Cortex of kidney (tissue), 1 donor: ENCODE measurements at places on chromosomes 13 and 19.

- no peak for DNase-seq
These were observed 4.7 kb downstream of the SPPL2B start for GRCh38 chr19:2333027-2333806.

- no peak for DNase-seq
These were observed 741.0 kb upstream of the KLHL1 start for GRCh38 chr13:70849222-70849621.

GRCh38 chr19:8367327-8368001 lies 3.5 kb downstream of the ANGPTL4 start:
- DNase-seq: no peak

DNA sequence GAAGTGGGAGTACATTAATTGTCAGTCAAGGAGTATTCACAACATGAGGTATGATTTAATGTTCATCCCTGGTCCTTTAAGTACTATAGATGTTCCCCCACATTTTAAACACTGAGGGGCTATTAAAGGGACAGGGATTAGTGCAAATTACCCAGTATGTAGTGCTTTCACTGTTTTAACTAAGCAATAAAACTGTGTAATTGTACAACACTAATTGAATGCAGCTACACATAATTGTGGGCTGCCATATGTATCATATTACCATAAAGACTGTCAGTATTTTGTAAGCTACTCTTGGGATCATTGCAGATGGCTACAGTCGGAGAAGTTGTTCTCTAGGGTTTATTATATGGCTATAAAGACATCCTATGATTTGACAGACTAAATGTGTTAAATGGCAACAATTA lies 316.6 kb downstream of the DCLK1 start:
- DNase-seq: no peak

GRCh38 chr13:97873398-97873797 lies 80.1 kb upstream of the IPO5 start:
- DNase-seq: no peak

GRCh38 chr19:37361994-37362393 lies 8.9 kb upstream of the ZNF527 start:
- DNase-seq: no peak

DNA sequence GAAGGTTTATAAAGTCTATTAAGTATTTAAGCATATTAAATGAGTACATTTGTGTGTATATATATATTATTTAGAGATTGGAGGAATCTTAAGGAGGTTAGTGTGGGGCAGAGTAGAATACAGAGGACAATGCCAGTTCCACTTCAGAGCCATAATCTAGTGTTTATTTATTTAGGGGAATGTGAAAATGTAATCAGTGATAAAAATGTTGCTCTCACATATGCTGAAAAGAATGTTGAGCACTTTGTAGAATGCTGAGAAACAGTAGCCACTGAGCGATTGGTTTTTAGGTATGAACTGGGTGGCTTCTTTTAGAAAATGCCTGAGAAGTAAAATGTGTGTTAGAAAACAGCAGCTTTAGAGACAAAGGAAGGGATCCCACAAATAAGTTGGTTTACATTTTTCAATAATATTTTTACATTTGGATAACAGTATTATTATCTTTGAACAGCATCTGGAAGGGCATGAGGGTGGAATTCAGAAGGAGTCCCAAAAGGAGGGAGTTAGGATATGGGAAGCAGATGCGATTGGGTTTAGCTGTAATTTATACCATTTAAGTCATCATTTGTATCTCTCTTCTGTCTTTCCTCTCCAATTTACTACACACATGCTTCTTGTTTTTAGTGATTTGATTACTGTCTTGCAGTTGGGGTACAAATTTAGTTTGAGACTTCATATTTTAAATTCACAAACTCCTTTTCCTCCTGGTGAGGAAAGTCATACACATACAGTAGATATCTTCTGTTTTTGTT lies 68.6 kb downstream of the NDFIP2 start:
- DNase-seq: no peak

DNA sequence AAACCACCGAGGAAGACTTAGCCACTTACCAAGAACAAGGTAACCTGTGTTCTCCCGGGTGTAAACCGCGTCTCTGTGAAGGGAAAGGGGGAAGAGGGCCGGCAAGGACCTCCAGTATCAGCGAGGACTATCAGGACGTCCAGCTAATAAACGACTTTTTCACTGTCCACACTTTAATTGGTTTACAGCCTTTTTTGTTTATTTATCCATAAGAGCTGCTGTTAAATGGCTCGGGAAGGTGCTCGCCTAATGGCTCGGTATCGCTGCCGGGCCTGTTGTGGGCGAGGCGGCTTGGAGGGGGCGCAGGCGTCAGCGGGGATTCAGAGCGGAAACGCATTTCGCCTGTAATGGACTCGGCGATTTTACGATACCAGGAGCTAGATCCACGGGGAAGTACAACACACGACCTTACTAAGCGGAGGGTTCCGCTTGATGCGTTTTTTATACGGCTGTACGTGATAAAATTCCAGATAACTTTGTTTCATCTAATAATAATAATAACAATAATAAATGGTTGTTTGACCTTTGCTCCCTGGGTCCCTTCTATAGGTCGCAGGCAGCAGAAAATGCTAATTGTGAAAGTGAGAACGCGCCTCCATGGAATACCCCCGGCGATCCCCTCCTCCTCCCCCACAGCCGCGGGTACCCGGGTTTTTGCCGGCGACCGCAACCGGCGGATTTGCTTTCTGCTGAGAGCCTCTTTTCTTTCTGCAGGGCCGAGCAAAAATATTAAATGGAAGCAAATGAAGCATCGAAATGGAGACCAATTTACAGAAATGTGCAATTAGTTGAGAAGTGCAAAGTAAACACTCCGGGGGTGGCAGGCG lies 2.5 kb upstream of the PDX1 start:
- DNase-seq: no peak

GRCh38 chr13:90912247-90912646 lies 435.2 kb upstream of the MIR17HG start:
- no peak for DNase-seq

DNA sequence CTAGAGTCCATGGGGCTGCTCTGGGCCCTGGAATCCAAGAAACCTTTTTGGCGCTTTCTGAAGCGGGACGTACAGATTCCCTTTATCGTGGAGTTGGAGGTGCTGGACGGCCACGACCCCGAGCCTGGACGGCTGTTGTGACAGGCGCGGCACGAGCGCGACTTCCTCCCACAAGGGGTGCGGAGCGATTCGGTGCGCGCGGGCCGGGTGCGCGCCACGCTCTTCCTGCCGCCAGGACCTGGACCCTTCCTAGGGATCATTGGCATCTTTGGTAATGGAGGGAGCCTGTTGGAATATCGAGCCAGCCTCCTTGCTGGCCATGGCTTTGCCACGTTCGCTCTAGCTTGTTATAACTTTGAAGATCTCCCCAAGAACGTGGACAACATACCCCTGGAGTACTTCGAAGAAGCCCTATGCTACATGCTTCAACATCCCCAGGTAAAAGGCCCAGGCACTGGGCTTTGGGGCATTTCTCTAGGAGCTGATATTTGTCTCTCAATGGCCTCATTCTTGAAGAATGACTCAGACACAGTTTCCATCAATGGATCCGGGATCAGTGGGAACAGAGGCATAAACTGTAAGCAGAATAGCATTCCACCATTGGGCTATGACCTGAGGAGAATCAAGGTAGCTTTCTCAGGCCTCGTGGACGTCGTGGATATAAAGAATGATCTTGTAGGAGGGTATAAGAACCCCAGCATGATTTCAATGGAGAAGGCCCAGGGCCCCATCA lies 3.5 kb upstream of the ZFP82 start:
- no peak for DNase-seq

DNA sequence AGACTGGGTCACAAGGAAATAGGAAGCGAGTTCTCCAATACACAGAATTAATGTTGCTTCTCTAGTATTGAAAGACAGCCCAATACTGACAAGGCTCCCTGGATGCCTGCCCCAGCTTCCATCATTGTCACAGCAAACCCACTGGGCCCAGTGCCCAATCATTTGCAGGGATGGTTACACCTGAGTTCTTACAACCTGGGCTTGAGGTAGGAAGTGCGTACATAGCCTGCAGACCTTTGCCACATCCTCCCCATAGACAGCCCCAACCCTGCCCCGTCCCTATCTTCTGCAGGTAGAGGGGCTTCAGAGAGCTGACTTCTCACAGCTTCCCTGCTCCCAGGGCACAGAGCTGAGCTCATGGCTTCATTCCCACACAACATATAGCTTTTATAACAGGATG lies 108.1 kb upstream of the UBL3 start:
- no peak for DNase-seq

GRCh38 chr19:15614507-15615379 lies at the start of gene CYP4F8:
Gene CYP4F8 (plus strand): TSS chr19:15615218. CDS start chr19:15615617, 399 bp downstream.
- no peak for DNase-seq

DNA sequence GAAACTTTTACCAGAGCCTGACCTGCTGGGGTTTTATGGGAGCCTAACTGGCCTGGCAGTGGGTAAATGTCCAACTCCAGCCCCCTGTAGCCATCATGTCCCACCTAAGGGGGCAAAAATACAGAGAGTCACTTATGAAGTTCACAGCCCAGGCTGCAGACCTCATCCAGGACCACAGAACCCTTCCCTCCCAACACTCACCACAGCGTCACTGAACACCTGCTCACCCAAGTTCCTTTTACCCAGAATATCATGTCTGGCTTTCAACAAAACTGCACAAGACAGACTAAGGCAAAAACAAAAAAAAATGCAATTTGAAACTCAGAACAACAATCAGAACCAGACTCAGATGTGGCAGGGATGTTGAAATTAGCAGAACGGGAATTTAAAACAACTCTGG lies 6.4 kb downstream of the CEACAM3 start:
- DNase-seq: no peak

- no peak for DNase-seq
These were observed 90.2 kb downstream of the DNAJC15 start for GRCh38 chr13:43113603-43114002.

GRCh38 chr19:36120092-36120983 lies 5.1 kb downstream of the TBCB start:
- DNase-seq: no peak

DNA sequence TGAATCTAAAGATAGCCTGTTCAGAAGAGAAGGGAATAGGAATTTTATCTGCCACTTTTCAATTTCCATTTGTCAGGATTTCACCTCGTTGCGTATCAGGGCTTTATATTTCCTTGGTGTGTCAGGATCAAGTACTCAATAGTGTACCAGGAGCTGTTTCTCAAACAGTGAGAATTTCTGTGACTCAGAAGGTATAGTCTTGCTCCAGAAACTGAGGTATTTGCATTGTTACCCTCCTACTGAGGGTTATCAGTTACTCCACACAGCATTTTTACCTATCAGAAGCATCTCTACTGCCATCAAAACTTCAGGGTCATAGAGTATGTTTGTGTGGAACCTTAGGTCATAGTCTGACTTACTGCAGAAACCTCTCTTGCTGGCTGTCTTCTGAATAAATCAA lies 271.7 kb upstream of the EDNRB start:
- no peak for DNase-seq

DNA sequence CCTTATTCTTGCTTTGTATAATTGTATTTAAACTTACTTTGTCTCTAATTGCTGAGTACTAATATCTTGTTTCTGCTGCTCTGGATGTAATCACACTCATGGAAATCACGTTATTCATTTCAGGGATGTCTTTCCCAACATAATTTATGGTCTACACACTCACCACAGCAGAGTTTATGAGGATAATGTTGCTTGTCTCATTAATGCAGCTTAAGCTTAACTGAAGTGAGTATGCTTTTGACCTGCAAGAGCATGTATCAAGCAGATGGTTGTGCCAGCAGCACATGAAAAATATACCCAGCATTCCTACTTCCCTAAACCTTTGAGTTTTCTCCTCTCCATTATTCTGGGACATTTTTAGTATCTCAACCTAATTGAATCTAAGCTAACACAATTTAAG lies 1080.9 kb downstream of the SLITRK5 start:
- no peak for DNase-seq

- DNase-seq: no peak
These were observed 632 bp downstream of the MARK4 start for GRCh38 chr19:45251452-45252354.

- no peak for DNase-seq
These were observed 15.0 kb downstream of the MYO9B start for GRCh38 chr19:17090583-17090982.

- no peak for DNase-seq
These were observed 7.4 kb upstream of the CLEC4G start for GRCh38 chr19:7739211-7739755.

DNA sequence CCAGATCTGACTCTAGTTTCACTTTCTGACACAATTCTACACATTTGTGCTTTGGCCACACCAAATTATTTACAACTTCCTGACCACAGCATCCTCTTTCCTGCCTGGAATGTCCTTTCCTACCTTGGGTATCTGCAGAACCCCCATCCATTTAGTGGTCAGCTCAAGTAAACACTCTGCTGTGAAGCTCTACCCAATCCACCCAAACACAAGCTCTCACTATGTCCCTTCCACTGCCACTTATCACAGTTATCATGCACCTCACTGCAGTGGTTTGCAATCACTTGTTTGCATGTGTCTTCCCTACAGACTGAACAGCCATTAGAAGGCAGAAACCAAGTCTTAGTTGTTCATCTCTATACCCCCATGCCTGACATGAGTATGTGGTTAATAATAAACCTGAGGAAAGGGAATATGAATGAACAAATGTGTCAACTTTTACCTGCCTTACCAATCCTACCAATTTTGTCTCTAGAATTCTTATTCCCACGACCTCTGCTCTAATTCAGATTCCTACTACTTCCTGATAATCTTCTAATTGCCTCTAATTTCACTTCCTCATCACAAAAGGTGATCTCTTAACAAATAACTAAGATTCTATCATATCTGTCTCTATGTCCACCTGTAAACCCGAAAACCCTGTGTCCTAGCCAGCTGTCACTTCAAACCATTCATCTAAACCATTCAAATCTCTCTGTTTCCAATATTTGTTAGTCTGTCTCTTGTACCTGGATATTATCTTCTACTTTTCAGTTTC lies 25.1 kb downstream of the LNX2 start:
- DNase-seq: no peak

DNA sequence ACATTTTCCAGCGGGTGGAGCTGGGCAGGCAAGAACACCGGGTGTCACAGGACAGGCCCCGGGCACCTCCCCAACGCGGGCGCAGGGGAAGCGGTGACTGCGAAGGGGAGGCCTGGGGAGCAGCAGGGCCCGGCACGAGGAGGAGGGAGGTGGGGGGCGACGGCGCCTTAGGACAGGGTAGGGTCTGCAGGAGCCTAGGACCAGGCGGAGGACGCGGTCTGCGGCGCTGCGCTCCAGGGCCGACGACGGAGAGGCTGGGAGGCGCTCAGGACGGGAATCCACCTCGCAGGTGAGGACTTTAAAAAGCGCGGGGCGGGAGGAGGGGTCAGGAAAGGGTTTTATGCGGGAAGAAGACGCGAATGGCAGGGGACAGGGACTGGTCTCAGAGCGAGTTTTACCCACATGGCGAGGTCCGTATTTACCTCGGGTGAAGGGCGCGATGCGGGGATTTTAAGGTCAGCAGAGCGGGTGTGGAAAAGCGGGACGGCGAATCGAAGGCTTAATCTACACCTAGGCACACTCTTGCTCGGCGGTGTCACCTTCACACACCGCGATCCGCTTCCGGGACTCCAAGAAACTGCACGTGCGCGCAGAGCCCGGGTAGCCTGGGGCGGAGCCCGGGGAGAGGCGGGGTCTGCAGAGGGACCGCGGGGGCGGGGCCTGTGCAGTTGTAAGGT lies 13.5 kb downstream of the ERVV-2 start:
- no peak for DNase-seq
